Activated gamma-delta T cell treated with Interleukin-2 at 50 U/mL for 16 hours (primary cell): ENCODE measurements at places on chromosomes 2 and 18.

DNA sequence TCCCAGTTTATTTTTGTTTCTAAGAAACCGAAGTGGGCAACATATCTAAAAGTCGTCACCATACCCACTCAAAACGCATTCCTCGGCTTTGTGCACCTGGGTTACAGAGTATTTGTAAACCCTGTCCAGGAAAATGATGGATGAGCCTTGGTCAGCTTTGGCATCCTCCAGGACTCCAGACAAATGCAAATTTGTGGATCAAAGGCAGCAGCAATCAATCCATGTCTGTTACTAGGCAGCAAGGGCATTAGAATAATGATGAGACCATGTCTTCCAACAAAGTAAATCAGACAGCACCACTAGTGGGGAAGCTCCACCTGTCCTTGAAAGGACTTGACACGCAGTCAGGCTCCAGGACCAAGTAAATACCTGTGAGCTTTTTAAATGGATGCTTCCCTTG is 672.6 kb upstream of the GYPC start:
- DNase-seq, result no peak

DNA sequence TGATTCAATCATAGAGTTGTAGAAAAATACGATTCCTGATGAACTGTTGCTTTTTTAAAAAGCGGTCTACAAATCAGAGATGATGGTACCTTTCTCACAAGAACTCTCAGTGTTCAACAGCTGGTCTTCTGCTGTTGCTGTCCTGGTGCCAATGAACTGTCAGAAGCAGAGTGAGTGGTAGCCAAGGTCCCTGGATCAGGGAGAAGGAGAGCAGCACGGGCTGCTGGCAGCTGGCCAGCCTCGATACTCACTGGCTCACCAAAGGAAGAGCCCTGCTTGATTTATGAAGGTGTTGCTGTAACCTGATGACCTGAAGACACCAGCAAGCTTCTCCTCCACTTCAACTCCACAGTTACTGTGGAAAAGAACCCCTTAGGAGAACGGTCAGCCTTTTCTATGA is 300.8 kb upstream of the SOX11 start:
- DNase-seq, result no peak

DNA sequence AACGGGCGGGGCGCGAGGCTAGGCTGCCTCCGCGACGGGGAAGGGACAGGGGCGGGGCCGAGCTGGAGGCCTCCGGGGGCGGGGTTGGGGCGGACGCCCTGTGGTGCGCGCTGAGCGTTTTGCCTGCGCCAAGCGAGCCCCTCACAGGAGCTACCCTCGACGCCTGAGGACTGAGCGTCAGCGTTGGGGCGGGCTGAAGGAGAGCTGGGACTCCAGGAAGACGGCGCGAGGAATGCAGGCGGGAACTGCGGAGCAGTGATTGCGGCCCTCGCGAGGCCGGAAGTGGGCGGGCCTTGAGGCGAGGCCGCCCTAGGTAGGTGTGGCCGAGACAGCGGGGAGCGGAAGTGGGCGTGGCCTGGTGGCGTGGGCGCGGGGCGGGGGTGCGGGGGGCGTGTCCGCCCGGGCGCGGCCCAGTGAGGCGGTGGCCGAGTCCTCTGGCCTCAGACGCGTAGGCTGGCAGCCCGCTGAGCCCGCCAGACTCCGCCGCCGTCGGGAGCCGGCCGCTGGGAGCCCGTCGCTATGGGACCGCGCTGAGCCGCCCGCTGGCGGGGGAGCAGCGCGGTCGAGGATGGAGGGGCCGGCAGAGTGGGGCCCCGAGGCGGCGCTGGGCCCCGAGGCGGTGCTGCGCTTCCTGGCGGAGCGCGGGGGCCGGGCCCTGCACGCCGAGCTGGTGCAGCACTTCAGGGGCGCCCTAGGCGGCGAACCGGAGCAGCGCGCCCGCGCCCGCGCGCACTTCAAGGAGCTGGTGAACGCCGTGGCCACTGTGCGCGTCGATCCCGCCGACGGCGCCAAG is at the start of the genes SEPTIN10 and SOWAHC:
Gene SEPTIN10 (minus strand): TSS at position 45 of the 793 bp plus-strand sequence. CDS start 139 bp downstream, outside the sequence.
Gene SOWAHC (plus strand): TSS at position 443 of the 793 bp plus-strand sequence. CDS start 126 bp downstream, at position 569.
- peak; percentile 72 for DNase-seq

- DNase-seq, result no peak
Observed at GRCh38 chr2:102072741-102073140, 69.8 kb upstream of the IL1R1 start.

DNA sequence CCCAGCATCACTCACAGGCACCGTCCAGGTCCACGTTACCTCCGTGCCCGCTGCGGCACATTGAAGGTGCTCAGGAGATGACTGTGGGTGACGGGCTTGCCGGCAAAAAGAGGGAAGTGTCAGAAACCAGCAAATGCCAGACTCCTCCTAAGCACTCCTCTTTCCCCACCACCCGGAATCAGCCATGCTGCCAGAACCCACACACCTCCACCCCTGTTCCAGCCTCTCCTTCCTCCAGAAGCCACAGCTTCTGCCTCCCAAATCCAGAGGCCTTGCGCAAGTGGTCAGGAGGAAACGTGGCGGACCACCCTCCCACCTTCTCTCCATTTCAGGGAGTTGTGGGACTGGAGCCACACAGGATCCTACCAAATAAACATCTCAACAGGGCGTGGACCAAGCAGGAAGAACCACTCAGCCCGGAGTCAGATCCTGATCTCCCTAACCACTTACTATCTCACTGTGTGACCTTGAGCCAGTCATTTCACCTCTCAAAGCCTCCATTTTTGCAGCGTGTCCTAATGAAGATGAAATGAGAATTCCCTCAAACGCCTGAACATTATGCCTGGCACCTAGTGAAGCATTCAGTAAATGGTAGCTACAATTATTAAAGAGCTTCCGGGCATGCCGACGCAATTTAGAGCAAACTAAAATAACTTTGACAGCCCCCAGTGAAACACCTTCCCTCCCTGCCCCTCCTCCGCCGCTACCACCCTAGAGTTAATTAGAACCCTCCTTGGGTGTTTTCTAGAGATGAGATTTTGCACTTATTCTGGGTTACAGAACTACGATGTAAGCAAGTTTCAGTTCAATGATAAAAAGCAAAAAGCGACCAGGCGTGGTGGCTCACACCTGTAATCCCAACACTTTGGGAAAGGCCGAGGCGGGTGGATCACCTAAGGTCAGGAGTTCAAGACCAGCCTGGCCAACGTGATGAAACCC is 32.9 kb downstream of the SMAD7 start:
- DNase-seq, result no peak

DNA sequence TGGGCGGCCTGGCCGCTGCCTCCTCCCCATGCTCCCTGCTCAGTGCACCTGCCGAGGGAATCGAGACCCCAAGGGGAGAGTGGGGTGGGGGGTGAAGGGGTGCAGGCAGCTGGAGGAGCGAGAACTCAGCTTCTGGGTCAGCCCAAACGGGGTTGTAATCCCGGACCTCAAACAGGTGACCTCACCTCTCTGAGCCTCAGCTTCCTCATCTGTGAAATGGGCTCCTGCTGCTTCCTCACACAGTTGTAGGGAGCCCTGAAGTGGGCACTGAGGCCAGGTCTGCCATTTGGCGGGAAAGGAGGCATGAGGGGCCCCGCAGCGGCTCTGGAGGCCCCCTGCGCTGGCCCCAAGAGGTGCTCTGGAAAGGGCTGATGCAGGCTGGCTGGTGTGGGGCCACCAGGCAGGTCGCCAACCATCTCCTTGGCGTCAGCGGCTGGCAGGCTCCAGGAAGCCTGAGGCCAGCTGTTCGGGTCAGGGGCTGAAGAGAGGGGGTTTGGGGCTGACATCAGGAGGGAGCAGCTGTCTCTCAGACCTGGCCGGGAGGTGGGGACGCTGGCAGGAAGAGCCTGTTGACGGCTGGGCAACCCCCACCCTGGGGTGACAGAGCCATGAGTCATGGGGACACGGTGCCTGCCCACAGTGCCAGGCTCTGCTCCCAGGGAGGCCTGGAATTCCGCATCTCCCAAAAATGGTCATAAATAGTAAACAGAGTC is 4.9 kb downstream of the KLHL30 start:
- DNase-seq, result no peak

DNA sequence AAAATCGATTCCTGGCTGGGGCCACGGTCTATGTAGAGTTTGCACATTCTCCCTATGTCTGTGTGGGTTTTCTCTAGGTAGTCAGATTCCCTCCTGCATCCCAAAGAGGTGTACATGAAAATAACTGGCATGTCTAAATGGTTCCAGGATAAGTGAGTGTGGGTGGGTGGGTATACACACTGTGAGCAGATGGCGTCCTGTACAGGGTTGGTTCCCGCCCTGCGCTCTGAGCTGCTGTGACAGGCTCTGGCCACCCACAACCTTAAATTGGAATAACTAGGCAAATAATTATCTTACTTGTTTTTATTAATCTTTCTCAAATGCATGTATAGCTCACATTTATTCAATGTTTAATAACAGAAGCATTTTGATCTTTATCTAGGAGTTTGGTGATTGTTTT is 16.3 kb downstream of the THOC1 start:
- DNase-seq, result no peak

GRCh38 chr2:147449323-147449991 is 395.4 kb upstream of the ACVR2A start:
- no peak for DNase-seq

DNA sequence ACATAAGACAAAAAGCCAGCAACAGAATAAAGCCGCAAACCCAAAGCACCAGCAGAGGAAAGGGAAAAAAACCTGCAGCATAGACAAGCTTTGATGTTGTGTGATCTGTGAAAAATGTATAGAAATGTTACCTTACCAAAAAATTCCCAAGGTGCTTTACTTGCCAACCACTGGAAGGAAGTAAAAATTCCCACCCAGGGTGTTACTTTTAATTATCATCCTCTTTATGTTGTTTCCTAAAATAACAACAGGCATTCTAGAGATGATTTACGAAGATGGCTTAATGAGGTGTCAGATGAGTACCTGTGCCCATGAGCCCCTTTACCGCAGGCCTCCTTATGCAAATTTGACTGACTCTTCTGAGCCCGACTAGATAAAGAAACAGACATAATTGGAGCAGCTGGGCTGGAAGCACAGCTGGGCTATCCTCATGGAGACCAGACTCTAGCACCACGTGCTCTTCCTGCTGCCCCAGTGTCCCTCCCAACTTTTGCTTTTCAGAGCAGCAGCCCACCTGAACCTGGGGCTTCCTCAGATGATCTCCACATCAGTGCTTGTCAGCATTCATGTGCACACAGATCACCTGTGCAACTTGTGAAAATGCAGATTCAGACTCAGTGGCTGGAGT is 41.5 kb downstream of the SRSF7 start:
- DNase-seq, result peak; percentile 32

- no peak for DNase-seq
Observed at GRCh38 chr2:232487385-232488096, at the start of gene ECEL1. Gene ECEL1 (minus strand): TSS chr2:232487834. CDS start chr2:232486653, 1,181 bp downstream.

GRCh38 chr2:174486563-174487107 is at the start of gene GPR155:
Gene GPR155 (minus strand): TSS chr2:174487029. CDS start chr2:174481956, 5,073 bp downstream.
- peak; percentile 29 for DNase-seq

- no peak for DNase-seq
Observed at GRCh38 chr2:121450301-121450700, 80.4 kb upstream of the RNU4ATAC start.
